ENCODE measurements at places on chromosomes 7 and 10.

DNA sequence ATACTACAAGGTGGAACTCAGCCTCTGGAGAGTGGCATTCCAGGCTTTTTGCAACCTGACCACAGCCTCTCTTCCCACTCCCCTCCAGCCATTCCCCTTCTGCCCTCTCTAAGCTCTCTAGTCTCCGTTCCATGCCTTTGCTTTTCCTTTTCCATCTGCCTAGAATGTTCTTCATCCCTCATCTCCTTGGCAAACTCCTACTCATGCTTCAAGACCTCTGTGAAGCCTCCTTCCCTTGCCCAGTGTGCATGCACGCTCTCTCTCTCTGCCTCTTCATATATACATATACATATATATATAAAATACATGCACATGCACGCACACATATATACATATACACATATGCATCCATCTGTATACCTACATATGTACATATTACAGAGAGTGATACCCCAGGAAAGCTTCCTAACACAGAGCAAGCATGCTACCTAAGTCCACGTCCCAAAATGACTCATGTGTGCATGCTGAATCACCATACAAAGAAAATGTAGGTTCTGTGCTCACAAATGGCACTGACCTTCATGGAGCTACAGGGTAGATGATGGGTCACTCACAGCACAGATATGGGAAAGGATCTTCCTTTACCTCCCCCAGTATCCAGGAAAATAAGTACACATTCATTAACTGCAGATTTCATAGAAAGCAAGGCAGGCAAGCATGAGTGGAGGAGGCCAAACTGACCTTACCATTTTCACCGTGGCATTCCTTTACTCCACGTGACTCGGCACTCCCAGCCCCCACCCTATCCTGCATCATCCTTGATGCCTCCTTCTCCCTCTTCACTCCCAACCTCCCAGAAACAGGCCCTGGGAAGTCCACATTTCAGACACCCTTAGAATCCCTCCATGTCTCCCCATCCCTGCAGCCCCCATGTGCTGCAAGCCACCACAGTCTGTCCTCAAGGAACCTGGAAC is 238.4 kb upstream of the ZMIZ1 start:
- no peak overlapping the region for H3K4me3 ChIP-seq
- H3K36me3 ChIP-seq: no peaks in the 10 kb centered on the region
- no peak overlapping the region for H3K27ac ChIP-seq

GRCh38 chr7:101390901-101391301 is 28.2 kb downstream of the COL26A1 start:
- H3K4me3 ChIP-seq: peak overlapping the region; percentile 51
- H3K36me3 ChIP-seq: no peaks in the 10 kb centered on the region
- H3K27me3 ChIP-seq: peaks cover 9% of the 10 kb centered on the region
- DNase-seq: peak; percentile 62
- H3K27ac ChIP-seq: peak overlapping the region; percentile 91
- H3K4me1 ChIP-seq: peaks cover 29% of the 10 kb centered on the region

DNA sequence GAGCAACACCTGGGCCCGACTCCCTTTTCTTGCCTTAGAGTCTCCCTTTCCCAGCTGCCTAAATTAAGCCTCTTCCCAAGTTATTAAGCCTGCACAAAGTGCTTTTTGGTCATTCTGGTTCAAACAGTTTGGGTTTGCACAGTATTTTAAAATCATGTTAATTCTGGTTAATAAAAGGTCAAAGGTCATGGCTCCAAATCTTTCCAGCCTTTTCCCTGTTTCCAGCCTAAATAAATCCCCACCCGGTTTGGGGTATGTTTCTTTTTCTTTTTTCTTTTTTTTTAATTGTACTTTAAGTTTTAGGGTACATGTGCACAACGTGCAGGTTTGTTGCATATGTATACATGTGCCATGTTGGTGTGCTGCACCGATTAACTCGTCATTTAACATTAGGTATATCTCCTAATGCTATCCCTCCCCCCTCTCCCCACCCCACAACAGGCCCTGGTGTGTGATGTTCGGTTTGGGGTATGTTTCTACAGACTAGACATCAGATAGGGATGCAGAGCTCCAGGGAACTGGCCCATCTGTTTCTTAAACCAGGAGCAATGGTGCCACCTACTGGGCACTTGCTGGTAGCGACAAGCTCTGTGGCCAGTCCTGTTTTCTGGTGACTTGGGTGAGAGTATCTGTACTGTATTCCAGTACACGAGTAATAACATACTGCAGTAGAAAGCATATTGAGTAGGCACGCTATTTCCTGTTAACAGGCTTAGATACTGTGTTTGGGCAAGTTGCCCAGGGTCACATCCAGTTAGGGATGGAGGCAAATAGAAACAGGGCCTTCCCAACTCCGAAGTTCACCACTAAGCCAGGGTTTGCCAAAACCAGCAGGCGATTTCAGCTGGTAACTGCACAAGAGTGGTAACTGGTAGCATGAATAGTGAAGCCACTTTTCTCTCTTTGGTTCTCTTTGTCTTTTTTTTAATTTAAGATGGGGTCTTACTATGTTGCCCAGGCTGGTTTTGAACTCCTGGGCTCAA is 60.6 kb upstream of the TRIM8 start:
- peak; percentile 89 for DNase-seq
- H3K27me3 ChIP-seq: no peaks in the 10 kb centered on the region

DNA sequence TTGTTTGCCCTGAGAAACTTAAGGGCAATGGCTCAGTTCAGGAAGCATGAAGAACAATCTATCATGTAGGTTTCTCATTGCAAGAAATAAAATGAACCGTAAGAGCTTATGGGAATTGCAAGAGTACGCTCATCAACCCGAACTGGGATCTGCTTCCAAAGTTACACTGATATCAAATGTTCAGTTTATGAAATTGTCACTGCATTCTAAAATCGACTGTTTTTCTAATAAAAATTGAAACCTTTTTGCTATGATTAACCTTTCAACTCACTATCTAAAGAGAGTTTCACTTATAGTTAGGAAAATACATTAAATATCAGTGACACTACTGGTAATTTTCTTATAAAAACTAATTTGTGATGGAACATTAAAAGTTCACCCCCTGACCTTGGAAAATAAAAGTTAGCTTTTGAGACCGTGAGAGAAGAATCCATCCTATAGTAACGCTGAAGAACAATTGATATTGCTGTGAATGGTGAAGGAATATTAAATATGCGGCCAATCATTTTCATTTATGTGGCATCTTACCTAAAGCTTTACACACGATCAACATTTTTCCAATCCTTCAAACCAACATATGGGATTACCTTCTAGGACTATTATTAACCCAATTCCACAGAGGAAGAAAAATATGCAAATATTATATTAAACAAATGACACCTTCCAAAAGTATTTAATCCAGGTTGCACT is 2.2 kb downstream of the MEOX2 start:
- no peaks in the 10 kb centered on the region for H3K36me3 ChIP-seq
- DNase-seq: no peak
- no peaks in the 10 kb centered on the region for H3K4me1 ChIP-seq
- H3K27ac ChIP-seq: no peak overlapping the region
- H3K27me3 ChIP-seq: peaks cover 39% of the 10 kb centered on the region

DNA sequence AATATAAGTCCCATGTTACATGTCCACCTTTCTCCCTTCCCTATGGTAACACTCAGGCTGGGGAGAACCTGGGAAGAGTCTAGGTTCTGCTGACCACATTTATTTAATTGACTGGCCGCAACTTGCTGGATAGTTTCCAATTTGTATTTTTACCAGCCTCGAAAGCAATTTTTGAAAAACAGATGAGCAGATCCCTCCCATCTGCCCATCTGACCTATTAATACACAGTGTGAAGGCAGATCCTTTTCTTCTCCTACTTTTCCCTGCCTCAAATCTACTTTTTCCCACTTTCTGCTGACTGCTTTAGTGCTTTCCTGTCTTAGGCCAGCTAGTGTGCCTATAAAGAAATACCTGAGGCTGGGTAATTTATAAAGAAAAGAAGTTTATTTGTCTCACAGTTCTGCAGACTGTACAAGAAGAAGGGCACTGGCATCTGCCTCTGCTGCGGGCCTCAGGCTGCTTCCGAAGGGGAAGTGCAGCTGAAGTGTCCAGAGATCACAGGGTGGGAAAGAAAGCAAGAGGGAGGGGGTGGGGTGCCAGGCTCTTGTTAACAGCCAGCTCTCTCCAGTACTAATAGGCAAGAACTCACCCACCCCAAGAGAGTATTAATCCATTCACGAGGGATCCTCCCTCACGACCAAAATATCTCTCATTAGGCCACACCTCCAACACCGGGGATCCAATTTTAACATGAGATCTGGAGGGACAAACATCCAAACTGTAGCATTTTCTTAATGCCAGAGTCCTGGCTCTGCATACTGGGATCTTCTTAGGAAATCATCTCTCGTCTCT is 336.0 kb upstream of the IGFBP3 start:
- no peaks in the 10 kb centered on the region for H3K36me3 ChIP-seq
- no peak overlapping the region for H3K27ac ChIP-seq
- no peak overlapping the region for H3K4me3 ChIP-seq
- no peak for DNase-seq
- no peaks in the 10 kb centered on the region for H3K27me3 ChIP-seq

DNA sequence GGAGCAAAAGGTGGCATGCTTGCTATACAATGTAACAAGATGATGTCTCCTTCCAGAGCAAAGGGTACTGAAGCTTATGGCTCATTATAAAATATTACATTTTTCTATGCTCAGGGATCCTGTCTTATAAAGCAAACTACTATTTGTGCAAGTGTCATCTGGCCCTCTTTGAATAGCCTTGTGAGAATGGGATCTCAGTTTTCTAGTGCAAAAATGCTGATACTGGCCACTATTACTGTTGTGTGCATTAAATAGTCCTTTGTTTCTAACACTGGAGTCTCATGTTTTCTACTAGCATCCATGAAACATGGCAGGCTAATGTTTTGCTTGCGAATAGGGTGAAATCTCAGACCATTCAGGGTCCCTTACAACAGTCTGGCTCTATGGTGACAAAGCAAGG is 823.0 kb downstream of the REEP3 start:
- DNase-seq: no peak
- H3K4me3 ChIP-seq: no peak overlapping the region
- H3K27me3 ChIP-seq: no peaks in the 10 kb centered on the region
- H3K36me3 ChIP-seq: no peaks in the 10 kb centered on the region

Data from activated CD4-positive, alpha-beta T cell treated with anti-CD3 and anti-CD28 coated beads, Interleukin-2, amount 10 ng/mL, durations not matched to agents 7 days and 5 days (primary cell).